ENCODE measurements at places on chromosomes 4 and X.

- DNase-seq = no peak
These were observed 75.5 kb upstream of the SLC39A8 start for GRCh38 chr4:102420563-102421398.

DNA sequence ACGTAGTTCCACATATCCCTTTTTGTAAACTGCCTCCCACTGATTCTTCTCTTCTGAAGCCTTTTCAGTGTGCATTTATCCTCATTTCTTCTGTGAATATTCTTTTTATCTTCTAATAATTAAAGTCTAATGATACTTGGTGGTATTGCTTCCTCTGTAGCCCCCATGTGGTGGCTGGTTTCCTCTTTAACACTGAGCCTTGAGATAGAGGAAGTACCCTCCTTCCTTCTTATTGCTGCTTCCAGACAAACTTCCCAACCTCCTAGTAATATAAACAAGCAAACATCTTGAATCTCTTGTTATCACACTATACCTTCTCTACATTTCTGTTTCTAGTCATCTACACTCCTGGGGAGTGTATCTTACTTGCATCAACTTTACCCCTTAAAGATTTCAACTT is 310.5 kb upstream of the GIMD1 start:
- DNase-seq = no peak

GRCh38 chr4:94827481-94828110 is 69.8 kb downstream of the BMPR1B start:
- DNase-seq = peak; percentile 21

DNA sequence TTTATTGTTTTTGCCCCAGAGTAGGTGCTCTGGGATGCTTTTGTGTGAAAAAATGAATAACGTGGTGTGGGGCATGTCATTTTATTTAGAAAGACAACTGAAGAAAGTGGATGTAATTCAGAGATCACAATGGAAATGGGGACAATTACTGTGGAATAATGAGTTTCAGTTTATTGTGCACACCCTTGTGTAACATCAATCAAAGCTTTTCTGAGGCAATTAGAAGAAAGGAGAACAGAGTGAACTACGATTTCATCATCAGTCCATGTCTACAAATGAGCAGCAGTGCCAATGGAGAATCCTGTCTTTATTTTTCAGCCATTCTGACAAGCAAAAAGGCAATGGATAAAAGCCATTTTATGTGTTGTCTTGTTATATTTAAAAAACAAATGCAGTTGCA is 339.2 kb downstream of the TMA16 start:
- DNase-seq = no peak

- DNase-seq = peak; percentile 12
These were observed 70.9 kb upstream of the ARHGEF9 start for GRCh38 chrX:63855896-63856295.

- DNase-seq = no peak
These were observed 147.8 kb upstream of the PAQR3 start for GRCh38 chr4:79087071-79087470.

GRCh38 chr4:140135529-140136088 is 18.4 kb downstream of the MAML3 start:
- no peak for DNase-seq

DNA sequence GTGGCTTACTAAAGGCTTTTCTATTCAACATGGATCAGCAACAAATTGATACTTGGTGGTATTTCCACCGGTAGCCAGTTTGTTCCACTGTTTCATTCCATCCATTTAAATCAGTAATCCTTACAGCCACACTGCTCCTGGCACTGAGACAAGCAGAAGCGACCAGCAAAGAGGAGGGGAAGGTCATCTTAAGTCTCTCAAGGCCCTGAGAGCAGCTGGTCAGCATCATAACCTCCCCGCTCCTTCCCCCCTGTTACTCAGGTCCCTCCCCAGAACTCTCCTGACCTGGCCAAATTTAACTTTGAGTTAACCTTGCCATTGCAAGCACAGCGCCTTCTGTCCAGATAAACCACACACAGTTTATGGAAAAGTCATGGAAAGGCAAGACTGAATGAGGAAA is 331.3 kb upstream of the KLF3 start:
- DNase-seq = no peak

DNA sequence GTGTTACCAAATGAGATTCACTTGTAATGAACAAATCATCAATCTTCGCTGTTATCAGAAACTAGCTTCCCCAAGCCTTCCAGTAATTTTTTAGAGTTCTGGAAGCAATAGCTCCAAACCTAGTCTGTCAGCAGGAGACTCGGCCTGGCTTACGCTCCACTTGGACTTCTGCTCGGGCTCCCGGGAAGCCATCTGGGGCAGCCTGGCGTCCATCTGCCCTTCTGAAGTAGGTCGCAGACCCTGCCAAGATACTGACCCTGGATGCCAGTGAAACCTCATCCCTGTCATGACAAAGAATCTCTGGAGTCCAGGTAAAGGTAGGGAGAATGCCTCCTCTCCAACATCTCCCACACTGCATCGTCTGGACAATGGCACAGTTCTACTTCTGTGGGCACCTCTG is 493.8 kb upstream of the ZFP42 start:
- no peak for DNase-seq

- no peak for DNase-seq
These were observed 135.5 kb downstream of the PALLD start for GRCh38 chr4:168632301-168632725.

DNA sequence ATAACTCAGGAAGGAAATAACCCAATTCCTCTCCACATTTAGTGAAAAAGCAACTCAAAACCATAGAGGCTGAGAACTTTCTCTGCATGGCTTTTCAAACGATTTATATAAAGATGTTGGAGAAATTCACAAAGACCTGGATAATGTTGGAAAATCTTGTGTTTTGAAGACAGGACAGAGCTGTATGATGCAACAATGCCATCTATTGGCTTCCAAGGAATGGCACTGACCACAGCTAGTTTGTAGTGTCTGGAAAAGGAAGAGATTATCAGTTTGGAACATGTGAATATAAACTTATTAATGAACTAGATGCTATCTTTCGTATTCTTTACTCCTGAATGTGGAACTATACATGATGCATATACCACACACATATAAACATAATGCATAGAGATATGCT is 503.6 kb downstream of the IL1RAPL1 start:
- DNase-seq = no peak

DNA sequence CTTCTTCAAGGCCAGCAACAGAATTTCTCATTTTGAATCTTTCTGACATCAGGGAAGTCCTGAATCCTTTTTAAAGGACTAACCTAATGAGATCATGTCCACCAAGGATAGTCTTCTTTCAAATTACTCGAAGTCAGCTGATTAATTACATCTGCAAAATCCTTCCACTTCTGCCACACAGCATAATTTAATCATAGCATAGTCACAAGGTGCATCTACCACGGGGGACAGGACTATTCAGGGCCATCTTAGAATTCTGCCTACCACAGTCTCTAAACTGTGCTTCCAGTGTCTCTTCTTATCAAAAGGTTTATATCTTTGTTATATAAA is 53.7 kb downstream of the ATP10D start:
- no peak for DNase-seq

GRCh38 chr4:184972991-184973390 is 45.3 kb upstream of the HELT start:
- DNase-seq = no peak

- DNase-seq = no peak
These were observed 29.7 kb downstream of the SCLT1 start for GRCh38 chr4:129063640-129064039.

GRCh38 chr4:106315476-106315967 is 487 bp downstream of the TBCK start:
- DNase-seq = no peak

DNA sequence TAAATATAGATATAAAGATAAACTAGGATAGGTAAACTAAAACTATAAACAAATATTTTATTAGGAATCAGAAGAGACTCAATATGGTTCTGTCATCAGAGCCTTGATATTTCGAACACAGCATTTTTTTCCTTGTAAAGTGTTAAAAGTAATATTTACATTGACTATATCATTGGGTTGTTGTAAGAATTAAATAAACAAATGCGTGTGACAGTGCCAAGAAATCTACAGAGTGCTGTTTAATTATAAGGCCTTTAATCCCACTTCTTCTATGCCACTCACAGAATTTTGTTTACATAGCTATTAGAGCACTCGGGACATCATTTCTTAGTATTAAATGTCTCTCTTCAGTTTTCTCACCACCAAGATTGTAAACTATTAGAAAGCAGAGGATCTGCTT is 807.4 kb downstream of the FSTL5 start:
- no peak for DNase-seq

DNA sequence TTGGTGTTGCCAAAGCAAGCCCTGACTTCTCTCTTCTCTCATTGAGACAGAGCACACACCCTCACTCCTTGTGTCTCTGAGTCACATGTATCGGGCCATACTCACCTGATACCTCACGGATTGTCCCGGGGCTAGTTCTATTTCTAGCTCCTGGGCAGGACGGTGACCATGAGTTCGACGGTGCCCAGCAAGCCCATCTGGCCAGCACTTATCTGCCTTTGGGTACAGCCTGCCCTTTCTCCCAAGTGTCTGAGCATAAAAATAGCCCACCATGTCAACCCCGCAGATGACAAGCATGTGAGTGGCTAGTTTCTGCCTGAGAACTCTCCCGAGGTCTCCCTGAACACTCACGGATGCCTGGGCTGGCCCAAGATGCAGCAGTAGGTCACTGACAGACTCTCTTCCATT is 158.5 kb downstream of the DHRSX start:
- DNase-seq = no peak

DNA sequence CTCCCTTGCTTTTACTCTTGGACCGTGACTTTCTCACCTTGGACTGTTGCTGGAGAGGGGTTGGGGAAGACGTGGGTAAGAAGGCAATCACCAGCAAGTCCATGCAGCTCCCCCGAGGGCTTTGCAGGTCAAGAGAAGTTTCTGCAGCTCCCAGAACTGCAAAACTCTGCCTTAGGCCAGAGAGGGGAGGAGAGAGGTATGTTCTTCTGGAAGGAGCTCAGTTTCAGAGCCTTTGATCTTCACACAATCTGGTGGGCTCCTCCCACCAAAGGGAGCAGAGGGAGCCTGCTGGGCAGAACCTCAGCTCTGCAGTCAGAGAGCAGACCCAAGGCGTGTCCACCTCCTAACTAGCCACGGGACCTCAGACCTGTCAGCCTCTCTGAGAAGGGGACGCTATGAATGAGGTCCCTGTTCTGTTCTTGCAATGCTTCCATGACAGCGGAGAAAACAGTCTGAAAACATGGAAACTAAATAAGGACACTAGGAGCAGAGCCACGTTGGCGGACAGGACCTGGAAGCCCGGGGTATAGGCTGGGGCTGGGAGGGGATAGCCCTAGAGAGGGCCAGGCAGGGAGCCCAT is 92.8 kb downstream of the EVC2 start:
- DNase-seq = no peak

DNA sequence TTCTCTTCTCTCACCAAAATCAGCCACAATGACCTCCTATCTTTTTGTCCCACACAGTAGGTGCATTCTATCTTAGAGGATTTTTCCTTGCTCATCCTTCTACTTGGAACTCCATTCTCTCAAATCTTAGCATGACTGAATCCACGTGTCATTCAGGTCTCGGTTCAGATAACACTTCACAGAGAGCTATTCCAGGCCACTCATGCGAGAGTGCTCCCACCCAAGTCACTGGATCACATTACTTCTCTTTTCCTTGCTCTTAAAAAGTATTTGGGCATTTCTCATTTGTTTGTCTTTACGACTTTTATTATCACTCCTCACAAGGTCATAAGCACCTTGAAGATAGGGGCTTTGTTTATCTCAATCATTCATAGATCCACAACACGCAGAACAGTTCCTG is 647.5 kb upstream of the TENM3 start:
- no peak for DNase-seq

GRCh38 chr4:76544725-76545124 is 109.7 kb downstream of the SHROOM3 start:
- DNase-seq = no peak

- DNase-seq = no peak
These were observed 18.8 kb downstream of the OTUD4 start for GRCh38 chr4:145161549-145161948.

DNA sequence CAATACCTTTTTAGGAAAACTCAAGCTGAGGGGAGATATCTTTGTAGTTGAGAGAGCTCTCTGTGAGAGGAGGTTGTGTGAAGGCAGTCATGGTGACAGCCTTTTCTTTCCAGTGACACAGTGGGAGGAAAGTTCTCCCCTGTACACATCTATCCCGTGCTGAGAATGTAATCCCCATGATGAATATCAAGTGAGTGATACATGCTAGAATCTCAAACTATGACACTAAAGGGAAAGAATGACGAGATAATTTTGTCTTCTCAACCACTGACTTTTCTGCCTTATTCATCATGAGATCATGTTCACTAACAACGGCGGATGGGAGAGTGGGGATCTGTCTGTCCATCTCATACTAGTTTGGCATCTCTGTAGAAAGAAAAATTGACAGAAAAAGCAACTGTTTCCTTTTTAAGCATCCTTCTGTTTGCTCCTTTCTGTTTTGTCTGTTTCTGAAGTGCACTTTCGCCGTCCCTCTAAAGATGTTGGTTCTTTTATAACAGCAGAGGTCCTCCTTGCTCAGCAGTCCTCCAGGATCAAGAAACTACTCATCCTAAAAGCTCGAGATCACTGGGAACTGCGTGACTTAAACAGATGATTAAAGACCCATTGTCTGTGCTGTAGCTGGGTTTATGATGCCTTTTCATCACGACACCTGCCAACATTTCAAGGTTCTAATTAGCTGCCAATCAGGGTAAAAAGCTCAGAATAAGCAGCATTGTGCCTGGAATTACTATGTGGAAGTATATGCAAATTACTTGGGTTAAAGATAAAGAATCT is 137.6 kb downstream of the DCK start:
- peak; percentile 33 for DNase-seq

- DNase-seq = no peak
These were observed 5.7 kb downstream of the ACOT9 start for GRCh38 chrX:23737413-23737812.

GRCh38 chr4:104491481-104492182 is 3.1 kb downstream of the CXXC4 start:
- DNase-seq = no peak

DNA sequence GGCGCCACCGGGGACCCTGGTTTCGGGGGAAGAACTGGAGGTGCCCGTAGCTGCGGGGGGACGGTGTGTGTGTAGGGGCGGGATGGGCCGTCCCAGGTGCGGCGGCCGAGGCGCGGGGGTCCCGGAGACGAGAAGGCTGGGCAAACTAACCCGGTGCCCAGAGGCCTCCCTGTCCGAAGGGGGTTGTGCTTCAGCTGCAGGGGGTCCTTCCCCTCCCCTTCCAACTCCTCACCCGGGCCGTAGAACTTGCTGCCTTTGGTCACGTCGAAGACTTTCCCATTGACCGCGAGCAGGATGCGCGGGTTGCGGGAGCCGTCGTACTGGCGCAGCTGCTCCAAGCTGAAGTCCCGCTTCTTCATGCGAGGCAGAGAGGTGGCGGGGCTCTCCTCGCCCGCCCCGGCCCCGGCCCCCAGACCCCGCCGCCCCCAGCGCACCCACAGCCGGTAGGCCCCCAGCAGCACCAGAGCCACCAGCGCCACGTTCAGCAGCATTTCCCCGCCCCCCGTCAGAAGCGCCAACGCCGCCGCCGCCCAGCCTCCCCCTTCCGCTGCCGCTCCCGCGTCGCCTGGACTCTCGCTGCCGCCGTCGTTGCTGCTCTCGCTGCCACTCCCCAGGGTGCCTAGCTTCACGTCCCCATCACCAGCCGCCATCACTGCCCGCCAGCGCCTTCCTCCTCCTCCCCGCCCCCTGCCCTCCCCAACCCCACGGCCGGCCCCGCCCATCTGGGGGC is at the start of gene PGRMC2:
PGRMC2 (minus strand) TSS at position 673 of the 730 bp plus-strand sequence; CDS start at position 650, 23 bp downstream.
- DNase-seq = no peak

Data from AG04449 (cell line).